ENCODE measurements at places on chromosomes 2 and 18.

DNA sequence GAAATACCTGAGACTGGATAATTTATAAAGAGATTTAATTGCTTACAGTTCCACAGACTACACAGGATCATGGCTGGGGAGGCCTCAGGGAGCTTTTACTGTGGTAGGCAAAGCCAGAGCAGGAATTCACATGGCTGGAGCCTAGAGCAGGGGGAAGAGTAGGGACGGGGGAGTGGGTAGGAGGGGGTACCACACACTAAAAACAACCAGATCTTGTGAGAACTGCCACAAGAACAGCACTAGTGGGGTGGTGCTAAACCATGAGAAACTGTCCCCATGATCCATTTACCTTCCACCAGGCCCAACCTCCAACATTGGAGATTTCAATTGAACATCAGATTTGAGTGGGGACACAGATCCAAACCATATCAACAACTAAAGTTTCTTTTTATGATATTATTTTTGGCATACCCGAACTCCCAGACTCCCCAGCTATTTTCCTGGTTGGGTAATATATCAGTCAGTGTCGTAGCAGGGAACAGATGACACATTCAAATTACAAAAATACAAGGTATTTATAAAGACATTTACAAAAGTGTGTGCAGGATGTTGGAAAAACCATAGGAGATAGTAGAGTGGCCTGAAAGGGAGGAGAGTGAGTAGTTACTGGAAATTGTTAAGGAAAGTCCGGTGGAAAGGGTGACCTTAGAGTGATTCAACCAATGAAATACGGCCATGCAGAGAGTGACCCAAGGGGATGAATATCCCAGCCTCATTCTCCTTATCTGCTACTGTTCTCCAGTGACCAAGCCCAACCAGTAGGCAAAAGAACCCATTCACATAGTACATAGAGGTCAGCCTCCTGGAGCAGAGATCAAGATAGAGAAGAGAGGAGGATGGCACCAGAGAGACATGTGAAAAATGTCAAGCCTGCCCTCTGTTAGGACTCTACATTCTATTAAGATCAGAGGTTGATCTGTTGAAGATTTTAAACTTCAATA, 8.8 kb downstream of the RPL37A start:
- peak; percentile 47 for DNase-seq

DNA sequence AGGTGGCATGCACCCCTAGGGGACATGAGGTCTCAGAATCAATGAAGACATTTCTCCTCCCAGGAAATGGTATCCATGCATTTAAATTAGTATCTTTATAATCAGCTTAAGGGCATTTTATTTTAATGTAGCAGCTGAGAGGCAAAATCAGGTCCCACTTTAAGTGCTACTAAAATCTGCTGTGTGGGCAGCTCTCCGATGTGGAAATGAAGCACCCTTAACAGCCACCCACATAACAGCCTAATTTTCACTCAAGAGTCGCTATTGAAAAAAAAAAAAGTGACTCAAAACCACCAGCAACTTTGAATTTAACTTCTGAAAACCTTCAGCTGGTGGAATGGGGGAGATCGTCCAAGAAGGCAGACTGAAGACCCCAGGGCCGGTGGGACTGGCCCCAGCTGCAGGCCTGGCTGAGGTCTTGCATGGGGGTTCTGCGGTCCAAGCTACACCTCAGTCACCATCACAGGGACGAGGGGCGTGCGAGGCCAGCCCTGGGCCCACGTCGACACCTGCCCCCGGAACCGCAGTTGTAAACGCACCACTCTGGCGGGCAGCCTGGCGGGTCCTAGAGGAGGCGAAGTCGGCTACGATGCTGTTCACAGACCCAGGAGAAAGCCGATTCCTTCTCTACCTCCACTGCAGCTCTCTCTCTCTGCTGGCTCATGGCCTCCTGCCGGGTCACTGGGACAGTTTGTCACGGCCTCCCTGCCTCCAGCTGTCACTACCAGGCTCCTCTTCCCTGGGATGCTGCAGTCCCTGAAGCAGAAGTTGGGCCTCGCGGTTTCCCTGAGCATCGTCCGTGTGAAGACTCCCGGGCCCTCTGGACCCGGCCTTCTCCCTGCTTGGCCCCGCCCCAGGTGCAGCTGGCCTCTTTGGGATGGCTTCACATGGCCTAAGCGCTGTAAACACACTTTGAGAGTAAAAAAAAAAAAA, 111.9 kb downstream of the KCNF1 start:
- no peak for DNase-seq

DNA sequence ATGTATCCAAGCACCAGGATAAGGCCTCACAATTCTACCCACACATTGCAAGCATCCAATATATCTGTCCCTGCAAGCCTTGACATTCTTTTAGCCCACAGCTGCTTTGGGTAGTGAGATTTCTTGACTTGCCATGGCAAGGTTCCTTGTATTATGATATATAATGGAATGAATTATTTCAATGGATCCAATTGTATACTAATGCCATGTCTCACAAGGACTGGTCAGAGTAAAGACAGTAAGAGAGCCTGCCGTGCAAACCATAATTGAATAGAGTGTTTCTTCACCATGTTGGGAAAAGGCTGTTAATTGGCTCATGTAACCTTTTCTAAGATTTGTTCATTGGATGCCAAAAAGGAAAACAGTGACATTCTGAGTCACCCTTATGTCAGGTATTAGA, 64.3 kb upstream of the RBBP8 start:
- DNase-seq, result no peak

- DNase-seq, result no peak
Observed at GRCh38 chr2:7674606-7675005, 757.4 kb downstream of the RNF144A start.

GRCh38 chr2:80266231-80266630, 38.3 kb downstream of the LRRTM1 start:
- DNase-seq, result no peak

DNA sequence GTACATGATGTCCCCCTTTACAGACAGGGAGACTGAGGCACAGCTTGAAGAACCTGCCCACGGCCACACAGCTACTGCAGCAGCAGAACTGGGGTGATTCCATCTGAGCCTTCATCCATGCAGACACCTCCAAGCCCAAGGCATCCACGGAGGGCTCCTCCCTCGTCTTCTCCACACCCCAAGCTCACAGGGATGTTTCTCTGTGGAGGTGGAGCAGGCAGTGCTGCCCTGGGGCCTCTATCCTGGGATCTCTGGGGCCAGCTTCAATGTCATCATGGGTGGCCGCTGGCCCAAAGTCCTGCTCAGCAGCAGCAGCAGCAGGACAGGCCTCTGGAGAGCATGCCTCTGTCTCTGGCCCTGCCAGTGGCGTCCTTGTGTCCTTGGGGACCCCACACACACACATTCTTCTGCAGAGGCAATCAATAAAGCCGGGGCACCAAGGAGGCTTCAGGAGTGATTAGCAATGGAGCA, 31.2 kb downstream of the ADI1 start:
- no peak for DNase-seq

DNA sequence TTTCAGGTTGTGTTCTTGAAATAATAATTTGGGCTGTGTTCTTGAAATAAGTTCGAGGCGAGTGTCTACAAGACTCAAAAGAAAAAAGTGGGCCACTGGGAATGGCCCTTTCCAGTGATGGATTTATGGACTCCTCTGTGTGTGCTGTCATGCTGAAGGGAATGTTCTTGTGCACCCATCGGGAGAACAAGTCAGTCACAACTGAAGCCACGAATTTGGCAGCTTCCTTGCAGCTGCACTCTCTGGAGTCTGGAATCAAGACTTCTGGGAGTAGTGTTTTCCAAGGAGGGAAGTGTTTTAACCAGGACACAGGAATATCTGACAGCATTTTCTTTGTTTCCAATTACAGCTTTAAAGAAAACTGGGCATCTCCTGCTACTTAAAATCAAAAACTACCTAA, 620 bp downstream of the SLC14A1 start:
- no peak for DNase-seq
